ENCODE measurements at places on chromosomes 6 and 20.

DNA sequence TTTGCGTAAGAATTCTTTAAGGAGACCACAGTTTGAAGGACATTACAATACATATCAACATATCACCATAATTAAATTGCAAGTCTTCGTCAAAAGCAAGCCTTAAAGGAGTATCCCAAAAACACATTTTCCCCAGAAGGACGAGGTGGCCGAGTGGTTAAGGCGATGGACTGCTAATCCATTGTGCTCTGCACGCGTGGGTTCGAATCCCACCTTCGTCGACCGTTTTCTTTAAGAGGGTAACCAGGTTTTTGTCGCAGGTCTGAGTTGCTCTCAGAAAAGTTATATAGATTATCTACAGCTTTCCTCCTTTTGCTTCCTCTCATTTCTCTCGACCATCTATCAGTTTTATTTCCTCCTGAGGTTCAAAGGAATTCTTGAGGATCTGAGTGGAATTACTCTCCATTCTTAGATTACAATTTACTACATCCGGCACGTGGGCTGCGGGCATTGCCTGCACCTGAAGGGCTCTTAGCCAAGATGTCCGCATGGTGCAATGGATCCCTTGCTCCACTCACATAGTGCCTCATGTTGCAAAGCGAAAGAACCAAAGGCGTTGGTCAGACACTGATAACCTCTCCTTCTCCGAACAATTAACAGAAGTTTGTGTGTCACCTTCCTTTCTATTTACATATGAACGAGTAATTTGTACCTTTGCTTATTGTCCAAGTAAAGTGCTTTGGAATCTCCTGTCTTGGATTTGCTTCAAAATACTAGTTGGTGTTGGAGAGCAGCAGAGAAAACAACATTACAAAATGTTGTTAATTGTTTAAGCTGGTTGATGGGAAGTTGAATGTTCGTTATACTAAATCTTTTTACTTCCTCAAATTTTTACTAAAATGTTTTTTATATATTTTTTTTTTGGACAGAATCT, 14.0 kb downstream of the POM121L2 start:
- no peak for DNase-seq

DNA sequence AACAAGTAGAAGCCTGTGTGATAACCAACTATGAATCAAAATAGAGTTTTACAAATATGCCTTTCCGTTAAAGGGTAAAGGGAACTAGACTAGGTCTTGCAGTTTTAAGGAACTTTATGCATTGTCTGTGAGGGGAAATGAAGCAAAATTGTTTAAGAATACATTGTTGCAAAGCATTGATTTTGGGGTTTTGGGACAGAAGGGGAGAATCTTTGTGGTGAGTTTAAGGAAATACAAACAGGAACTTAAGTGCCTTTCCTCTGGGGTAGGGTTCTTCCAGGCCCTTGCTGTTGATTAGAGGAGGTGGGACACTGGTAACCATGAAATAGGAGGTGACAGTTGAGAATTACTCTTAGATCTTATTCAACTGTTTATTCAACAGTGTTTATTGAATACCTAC, 4.7 kb downstream of the MAPK14 start:
- DNase-seq: peak; percentile 94

- DNase-seq: no peak
Observed at GRCh38 chr6:133977983-133978895, 25.2 kb downstream of the TBPL1 start.

DNA sequence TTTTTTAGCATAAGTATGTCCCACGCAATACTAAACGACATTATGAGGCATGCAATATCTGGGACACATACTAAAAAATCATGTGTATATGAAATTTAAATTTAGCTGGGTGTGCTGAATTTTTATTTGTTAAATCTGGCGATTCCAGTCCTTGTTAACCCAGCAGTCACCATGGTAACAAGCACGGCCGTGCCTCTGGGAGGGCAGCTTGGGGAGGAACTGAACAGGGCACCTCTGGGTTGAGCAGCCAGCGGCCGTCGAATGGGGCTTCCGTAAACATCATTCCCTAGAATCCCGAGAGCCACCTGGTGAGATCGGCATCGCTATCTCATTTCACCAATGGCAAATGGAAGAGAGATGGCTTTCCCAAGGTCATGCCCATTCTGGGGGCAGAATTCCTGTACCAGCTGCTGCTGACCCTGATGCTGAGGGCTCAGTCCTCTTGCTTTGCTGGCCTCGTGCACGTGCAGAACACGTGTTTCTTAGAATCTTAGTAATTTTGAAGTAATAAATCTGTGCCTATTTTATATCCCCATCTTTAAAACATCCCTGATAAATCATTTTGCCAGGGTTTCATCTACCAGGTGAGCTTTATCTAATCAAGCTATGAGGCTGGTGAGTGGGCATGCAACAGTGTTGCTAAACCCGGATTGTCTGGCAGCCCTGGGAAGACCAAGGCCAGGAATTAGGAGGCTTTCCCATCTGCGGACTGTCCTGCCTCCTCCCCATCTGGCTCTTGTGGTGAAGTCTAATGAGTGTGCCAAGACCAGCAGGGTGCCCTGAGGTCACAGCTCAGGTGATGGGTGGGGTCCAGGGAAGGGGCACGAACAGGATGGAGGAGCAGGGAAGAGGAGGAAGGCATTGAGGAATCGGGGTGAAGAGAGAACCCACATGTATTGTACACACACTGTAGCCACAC, 85.1 kb downstream of the AGPAT4 start:
- DNase-seq: no peak

- no peak for DNase-seq
Observed at GRCh38 chr6:113530769-113531168, 326.4 kb upstream of the MARCKS start.

DNA sequence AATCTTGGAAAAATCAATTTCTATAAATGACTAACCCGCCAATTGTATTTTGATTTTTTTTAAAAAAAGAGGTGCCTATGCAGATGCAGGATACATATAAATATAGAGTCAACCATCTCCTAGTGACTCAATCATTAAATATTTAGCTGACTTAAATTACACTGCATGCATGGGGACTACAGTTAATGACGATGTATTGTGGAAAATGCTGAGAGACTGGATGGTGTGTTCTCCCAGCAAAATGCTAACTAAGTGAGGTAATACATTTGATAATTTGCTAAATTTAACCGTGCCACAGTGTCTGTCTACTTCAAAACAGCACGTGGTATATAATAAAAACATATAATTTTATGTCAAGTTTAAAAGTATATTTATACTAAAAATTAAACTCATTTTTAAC, 341.6 kb downstream of the PRKN start:
- no peak for DNase-seq

DNA sequence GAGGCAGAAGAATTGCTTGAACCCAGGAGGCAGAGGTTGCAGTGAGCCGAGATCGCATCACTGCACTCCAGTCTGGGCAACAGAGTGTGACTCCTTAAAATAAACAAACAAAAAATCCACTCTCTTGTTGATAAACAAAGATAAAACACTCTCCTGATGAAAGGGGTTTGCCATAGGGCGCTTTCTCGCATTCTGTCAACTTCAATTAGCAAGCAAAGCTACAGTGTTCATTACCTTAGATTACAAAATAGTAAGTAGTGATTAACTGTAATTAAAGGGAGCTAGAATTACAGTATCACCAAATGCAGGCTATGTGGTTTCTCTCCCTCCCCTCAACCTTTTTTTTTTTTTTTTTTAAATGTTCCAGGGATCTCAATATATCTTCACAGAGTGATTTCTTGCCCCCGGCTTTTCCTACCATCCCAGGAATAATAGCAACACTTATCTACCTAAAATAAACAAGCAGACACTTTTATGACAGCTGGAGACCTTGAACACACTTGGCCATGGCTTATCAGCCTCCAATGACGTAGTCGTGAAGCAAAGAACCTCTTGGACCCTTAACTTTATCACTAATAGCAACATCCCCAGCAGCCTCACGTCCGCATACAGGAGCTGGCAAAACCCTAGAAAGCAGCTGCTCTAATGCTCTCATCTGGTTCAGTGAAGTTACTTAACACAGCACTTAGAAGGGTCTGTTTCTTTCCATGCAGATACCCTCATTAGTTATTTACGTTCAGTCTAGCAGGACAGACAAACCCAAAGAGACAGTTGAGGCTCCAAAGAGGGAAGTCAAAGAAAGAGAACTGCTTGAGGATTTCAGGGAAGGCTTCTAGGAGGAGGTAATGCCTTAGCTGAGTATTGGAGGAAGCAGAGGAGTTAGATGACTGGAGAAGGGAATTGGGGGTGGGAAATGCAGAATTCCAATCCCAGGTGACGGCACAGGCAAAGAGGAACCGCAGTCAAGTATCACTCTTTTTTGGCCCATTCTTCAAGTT, 37.9 kb upstream of the NEDD9 start:
- DNase-seq: no peak

- no peak for DNase-seq
Observed at GRCh38 chr6:108227290-108227689, 33.5 kb downstream of the SNX3 start.

- no peak for DNase-seq
Observed at GRCh38 chr20:3237958-3238615, 903 bp downstream of the SLC4A11 start.

GRCh38 chr20:18456600-18456999, 10.2 kb downstream of the DZANK1 start:
- DNase-seq: no peak

GRCh38 chr20:63979557-63980316, at the start of gene SAMD10:
TSS of gene SAMD10 (minus strand) at chr20:63979642. CDS start at chr20:63979467, 175 bp downstream.
- DNase-seq: peak; percentile 92

- DNase-seq: no peak
Observed at GRCh38 chr6:4610256-4610655, 165.9 kb upstream of the CDYL start.

- DNase-seq: no peak
Observed at GRCh38 chr6:137692806-137693205, 174.3 kb upstream of the TNFAIP3 start.

- DNase-seq: no peak
Observed at GRCh38 chr20:25364879-25365699, 25.5 kb downstream of the ABHD12 start.

- no peak for DNase-seq
Observed at GRCh38 chr6:487956-488355, 96.4 kb downstream of the IRF4 start.

GRCh38 chr6:53048431-53049195, 16.6 kb upstream of the FBXO9 start:
- DNase-seq: peak; percentile 31

GRCh38 chr6:119463081-119463626, 113.6 kb upstream of the MAN1A1 start:
- no peak for DNase-seq

- peak; percentile 56 for DNase-seq
Observed at GRCh38 chr6:109702791-109703190, 11.7 kb downstream of the FIG4 start.

DNA sequence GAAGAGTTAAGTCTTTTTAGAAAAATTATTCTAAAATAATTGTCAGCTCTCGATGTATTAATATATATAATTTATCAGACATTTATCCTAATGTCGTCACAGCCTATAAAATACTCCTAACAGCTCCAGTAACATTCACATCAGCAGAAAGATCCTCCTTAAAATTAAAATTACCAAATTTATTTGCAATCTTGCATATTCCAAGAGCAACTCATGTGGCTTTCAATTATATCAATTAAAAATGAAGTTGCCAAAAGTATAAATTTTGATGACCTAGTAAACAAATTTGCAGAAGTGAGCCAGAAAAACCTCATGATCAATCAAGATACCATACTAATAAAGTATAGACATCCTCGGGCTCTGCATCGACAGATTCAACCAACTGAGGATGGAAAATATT, 60.2 kb downstream of the IL20RA start:
- no peak for DNase-seq

DNA sequence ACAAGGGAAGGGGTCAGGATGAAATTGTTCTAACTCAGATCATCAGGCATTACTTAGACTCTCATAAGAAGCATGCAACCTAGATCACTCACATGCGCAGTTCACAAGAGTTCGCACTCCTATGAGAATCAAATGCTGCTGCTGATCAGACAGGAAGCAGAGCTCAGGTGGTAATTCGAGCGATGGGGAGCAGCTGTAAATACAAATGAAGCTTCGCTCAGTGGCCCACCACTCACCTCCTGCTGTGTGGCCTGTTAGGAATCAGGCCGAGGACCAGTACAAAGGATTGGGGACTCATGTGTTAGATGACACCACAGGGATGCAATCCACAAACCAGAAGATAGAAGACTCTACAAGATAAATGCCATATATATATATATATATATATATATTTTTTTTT, 31.5 kb upstream of the TOP1 start:
- no peak for DNase-seq

- no peak for DNase-seq
Observed at GRCh38 chr6:89449193-89449592, 16.2 kb downstream of the ANKRD6 start.

DNA sequence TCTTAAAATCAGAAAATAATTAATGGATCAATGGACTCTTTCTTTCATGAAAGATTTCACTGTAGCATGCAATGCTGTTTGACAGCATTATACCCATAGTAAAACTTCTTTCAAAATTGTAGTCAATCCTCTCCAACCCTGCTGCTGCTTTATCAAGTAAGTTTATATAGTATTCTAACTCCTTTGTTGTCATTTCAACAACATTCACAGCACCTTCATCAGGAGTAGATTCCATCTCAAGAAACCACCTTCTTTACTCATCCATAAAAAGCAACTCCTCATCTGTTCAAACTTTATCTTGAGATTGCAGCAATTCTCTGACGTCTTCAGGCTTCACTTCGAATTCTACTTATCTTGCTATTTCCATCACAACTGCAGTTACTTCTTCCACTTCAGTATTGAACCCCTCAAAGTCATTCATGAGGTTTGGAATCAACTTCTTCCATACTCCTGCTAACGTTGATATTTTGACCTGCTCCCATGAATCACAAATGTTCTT, 26.4 kb upstream of the BACH2 start:
- DNase-seq: no peak

Measured in Kasumi-1 (cell line).